ENCODE measurements at places on chromosomes 2 and 18.
A peak's percentile ranks its signal among the peaks of the same experiment; 100 is the strongest.

DNA sequence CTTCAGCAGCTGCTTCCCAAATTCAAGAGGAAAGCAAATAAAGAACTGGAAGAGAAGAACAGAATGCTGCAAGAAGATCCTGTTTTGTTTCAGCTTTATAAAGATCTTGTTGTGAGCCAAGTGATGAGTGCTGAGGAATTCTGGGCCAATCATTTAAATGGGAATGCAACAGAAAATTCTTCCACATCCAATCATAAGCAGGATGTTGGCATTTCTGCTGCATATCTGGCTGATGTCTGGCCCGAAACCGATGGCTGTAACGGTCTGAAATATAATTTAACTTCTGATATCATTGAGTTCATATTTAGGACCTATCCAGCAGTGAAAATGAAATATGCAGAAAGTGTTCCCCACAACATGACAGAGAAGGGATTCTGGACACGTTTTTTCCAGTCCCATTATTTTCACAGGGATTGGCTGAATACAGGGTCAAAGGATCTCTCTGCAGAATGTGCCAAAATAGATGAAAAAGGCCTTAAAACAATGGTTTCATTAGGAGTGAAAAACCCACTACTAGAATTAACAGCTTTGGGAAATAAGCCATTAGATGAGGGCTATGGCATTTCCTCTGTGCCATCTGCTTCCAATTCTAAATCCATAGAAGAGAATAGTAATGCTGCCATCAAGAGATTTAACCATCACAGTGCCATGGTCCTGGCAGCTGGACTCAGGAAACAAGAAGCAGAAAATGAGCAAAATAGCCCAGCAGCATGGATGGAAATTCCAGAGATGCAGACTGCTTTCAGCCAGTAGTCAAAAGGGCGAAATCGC is 175.6 kb downstream of the MC4R start:
- no peak for DNase-seq

DNA sequence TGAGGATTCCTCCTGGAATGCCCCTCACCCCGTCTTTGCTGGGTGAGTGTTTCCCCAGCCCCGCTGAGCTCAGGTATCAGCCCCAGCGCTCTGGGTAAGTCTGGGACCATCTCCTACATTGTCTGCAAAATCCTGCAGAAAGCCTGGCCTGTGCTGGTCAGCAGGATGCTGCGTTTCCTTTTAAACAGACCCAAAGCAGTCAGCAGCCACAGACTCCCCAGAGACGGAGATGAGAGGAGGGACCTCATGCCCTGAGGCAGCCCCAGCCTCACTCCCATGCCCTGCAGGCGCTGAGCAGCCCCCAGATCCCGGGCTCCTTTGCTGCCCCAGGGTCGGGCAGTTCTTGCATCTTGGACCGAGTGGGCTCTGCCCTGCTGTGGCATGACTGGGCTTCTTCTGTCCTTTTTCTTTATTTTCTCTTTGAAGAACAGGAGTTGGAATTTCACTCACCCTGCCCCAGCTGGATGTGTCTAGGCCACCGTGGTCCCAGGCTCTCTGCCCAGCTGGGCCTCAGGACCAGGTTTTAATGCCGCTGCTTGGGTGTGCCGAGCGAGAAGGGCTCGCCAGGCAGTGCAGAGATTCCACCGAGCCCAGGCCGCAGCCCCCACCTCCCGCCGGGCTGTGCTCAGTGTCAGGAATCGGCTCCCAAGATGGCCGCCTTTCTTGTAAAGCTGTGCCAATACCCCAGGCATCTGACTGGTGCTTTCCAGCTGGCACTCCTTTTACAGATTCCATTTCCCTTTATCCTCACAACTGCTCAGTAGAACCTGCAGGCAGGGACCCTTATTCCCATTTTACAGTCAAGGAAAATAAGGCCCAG is 43.6 kb downstream of the ODC1 start:
- DNase-seq: peak; percentile 22

DNA sequence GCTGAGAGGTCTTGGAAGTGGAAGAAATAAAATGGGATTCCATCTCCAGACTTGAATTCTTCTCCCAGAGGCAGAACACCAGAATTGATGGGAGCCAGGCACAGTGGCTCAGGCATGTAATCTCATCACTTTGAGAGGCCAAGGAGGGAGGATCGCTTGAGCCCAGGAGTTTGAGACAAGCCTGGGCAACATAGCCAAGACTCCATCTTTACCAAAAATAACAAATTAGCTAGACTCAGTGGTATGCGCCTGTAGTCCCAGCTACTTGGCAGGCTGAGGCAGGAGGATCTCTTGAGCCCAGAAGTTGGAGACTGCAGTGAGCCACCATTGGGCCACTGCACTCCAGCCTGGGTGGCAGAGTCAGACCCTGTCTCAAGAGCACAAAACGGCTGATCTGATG is 144.3 kb downstream of the C1D start:
- no peak for DNase-seq

GRCh38 chr2:23791030-23791429 is 135.9 kb downstream of the ATAD2B start:
- no peak for DNase-seq

DNA sequence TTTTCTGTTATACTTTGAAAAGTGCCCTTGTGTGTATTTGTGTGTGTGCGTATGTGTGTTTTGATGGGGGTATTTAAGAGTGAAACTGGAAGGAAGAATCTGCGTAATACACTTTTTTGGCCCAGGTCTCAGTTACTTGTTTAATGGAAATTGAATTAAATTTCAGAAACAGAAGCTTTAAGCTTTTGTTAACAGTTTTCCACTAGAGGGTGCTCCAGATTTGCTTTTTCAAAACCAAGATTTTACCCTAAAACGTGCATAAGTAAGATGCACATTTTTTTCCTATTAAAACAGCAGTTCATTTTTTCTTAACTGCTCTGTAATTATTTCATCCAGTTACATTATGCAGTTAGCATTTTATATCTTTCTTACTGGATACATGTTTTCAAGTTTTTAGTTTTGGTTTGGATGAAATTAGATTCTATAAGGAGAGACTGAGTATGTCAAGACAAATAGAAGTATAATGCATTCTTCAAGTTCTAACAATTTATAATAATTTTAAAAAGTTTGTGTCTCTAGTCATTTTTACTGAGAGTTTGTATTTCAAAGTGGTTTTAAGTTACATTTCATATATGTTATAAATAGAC is 97.2 kb downstream of the PIK3C3 start:
- no peak for DNase-seq

DNA sequence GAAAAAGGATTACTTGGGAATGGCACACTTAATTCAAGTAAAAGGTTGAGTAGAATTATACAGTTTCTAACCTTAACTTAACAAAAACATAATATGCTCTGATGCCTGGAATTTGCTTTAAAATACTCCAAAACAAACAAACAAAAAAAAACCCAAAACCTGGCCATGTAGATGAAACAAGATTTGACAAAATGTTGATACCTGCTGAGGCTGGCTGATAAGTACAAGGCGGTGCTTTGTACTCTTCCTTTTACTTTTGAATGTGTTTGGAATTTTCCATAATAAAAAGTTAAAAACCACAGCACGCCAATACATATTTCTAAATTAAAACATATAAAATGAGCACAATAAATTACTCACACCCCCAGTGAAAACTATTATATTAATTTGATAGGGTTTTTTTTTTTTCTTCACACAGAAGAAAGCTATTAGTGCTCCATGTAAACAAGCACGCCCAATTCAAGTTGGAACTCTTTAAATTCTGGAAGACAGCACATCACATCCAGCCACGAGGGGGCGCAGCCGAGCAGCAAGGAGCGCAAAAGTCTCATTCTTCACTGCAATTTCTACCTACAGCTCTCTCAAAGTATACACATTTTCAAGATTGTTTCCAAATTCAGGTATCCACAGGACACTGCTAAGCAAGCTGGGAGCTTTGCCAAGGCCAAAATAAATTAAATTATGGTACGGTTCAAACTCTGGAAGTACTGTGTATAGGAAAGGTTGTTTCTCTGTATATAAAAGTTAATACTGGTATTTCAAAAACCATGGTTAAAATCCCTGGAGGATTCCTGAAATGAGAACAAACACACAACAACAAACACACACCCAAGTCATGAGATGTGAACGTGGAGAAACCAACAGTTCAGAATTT is 7.5 kb downstream of the SERTAD2 start:
- DNase-seq: peak; percentile 74

DNA sequence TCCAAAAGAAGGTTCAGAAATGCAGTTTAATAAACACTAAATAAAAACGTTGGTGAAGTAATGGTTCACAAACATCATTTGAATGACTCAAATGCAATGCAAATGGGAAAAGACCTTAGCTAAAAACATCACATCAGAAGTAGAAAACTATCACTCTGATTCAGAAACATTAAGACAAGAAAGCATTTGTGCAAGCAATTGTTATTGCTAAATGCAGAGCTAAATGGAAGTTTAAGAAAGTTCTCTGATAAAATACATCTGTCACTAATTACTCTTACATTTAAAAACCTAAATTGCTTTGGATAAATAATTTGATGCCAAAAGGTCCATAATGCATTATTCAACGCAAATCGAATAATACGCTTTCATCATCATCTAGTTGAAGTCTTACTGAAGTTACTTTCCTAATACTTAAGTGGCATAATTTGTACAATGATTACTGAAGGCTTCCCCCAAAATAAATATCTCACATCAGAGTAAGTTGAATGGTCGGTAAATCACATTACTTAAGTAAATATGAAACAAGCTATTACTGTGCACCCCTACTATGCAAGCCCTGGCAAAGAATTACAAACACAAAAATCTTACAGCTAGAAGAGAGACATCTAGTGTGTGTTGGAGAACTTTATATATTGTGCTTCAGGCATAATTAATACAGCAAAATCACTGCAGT is 105.7 kb upstream of the KCTD1 start:
- DNase-seq: no peak

- no peak for DNase-seq
These were observed 50.0 kb upstream of the TTC39C start for GRCh38 chr18:23964282-23965238.

DNA sequence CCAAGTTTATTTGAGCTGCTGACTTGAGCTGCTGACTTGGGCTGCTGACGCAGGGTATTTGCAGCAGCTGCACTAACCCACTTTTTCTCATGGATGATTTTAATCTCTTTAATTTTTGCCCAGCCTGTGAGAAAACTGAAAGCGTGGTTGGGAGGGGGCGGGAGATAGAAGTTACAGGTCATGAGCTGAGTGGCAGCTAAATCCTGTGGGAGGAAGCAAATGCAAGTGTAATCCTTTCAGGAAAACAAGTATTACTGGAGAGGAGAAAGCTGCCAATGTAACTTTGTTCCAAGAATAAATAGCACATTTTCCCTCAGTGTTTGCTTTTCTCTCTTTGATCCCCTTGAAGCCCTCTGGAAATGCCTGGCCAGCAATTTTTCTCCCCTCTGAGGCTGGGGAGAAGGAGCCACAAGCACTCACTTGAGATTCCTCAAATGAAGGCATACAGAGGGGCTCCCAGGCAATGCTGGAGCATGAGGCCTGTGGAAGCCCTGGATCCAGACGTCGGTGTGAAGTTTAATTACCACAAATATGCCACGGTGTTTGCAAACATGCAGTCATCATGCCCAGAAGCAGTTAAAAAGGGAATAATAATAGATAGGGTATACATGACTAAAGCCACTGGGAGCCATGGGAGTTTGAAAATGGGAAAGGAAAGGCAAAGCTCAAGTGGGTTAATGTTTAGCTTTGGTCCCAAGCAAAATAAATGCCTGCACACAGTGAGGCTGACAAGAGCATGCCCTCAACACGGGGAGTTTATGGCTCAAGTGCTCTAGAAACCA is 10.4 kb upstream of the EVA1A start:
- DNase-seq: no peak

GRCh38 chr2:215314896-215315295 is 3.0 kb downstream of the ATIC start:
- no peak for DNase-seq

DNA sequence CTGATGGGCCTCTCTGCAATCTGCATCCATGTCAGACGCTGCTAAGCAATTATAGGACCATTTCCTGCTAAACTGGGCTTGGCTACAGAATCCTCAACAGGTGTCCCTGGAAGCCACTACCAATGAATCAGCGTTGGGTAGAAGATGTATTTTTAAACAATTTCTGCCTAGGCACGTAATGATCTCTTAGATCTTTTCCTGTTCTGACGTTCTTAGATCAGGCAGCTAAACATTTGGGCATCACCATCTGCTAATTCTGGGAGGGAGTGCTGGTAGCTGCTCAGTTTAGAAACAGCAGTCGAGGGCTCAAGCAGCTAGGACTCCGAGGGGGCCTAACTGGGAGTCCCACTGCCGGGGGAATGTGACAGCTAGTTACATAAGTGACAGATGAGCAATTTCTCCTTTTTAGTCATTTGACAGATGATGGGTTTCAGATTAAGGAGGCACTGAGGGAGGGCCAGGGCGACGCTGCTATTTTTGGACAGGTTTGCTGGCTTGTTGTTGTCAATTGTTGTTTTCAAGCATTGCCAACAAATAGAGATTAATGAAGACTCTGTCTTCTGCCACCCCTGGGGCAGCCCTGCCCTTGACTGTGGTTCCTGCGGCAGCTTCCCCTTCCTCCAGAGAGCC is 92.7 kb downstream of the MRO start:
- DNase-seq: no peak

- no peak for DNase-seq
These were observed 54.5 kb downstream of the RBBP8 start for GRCh38 chr18:22987547-22988189.

DNA sequence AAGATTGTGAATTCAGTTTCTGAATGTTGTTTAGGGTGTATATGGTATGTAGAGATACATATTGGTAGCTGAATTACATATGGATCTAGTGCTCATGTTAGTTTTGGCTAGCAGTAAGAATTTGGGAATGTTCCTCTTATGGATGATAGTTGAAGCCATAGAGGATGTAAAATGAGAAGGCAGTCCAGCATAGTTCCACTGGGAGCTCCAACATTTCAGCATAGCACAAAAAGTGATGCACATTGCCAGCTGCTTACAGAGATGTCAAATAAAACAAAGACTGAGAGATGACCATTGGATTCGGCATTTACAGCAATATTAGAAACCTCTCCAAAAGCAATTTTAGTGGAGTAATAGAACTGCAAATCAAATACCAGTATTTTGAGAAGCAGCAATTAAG is 77.4 kb downstream of the EML4 start:
- DNase-seq: no peak

DNA sequence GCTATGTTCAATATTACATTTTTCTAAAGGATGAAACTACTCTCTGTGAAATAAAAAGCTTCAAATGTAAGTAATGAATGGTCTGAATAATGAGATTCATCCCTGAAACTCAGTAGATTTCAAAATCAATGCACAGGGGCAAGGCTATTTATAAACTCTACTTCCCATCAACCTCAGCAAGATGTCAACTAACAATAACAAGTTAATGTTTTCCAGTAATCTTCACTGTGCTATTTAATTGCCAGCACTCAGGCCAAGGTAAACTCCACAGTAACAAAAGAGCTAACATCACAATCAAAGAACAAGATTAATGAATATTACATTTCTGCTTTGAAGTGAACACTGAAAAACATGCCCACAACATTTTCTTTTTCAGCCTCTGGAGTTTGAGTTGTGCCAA is 144.3 kb upstream of the ZFP36L2 start:
- DNase-seq: no peak

GRCh38 chr2:216117561-216118340 is 8.6 kb downstream of the XRCC5 start:
- DNase-seq: no peak

GRCh38 chr2:128234613-128235012 is 84.1 kb downstream of the HS6ST1 start:
- DNase-seq: no peak

Data from C1 segment of cervical spinal cord (tissue), 14 donors.